PC-9 (cell line): ENCODE measurements at places on chromosomes 13 and 19.
A peak's percentile ranks its signal among the peaks of the same experiment; 100 is the strongest.

GRCh38 chr13:62704875-62705274 lies 1289.2 kb upstream of the PCDH20 start:
- DNase-seq, result no peak

GRCh38 chr13:99009987-99010551 lies 32.2 kb upstream of the DOCK9 start:
- DNase-seq, result no peak

DNA sequence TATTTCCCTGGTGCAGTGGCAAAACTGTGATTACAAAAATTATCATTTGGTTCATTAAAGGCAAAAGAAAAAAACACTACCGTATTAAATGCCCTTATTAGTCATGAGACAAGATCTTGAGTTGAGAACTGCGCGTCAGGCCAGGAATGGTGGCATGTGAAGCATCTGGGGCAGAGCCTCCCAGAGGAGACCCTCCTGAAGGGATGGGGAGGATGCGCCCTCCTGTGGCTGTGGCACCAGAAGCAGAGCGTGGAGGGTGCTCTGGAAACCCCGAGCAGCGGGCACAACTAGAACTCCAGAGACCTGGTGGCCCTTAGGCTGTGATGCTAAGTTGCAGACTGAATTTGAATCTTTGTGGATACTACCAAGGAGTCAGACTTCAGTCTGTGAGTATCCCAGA lies 11.5 kb downstream of the CUL4A start:
- DNase-seq, result no peak

DNA sequence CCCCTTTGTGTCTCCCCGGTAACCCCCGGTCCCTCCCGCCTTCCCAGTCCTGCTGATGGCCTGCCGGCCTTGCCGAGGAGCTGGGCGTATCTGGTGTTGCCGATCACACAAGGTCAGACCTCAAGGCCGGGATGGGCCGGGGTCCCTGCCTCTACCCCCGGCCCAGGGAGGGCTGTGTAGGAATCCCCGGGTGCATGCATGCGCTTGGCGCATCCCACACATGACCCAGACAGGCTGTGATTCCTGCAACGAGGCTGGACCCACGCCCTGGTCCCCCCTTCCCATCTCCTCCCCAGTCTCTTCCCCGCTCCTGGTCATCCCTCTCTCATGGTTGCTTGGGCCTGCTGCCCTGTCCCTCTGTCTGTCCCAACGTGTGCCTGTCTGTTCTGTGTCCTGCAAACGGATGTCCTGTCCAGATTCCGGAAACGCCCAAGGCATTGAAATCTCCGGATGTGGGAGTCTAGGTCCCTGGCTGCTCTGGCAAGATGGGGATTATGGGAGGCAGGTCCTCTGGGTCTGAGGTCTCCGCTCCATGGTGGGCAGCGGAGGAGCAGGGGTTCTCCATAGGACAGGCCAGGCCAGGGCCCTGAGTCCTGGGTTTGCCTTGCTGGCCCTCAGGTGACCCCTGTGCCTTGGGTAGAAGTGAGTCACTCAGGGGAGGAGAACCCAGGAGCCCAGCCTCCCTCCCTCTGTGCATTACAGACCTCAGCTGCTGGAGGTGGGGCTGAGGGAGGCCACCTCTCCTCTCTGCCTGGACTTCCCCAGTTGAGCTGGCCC lies 1.6 kb downstream of the PKN1 start:
- DNase-seq, result peak; percentile 90

DNA sequence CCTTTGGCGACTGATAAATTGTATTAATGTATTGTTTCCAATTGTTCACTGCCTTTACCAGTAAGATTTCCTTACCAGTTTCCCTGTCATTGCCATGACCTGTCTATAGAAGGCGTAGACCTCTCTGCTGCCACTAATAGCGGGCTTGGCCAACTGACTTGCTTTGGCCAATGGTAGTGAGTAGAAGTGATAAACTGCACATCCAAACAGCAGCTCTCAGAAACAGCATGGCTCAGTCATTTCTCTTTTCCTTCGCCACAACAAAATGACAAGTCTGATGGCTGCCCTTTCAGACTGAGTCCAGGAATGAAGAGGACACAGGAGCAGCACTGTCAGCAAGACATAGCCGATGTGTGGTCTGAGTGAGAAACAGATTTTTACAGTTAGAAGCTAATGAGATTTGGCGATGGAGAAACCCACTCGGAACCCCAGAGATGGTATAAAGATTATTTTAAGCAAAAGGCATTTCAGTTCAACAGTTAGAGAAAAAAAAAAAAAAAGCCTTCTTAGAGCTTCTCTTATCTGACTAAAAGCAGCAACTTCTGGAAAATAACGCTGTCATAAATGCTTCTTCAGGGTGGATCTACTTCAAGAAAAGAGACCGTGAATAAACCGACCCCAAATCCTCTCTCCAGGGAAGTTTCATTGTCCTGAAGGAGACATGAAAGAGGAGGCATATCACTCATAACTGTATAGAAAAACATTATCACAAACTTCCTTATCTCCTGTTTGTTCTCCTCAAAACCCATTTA lies 42.0 kb upstream of the TM9SF2 start:
- DNase-seq, result no peak

DNA sequence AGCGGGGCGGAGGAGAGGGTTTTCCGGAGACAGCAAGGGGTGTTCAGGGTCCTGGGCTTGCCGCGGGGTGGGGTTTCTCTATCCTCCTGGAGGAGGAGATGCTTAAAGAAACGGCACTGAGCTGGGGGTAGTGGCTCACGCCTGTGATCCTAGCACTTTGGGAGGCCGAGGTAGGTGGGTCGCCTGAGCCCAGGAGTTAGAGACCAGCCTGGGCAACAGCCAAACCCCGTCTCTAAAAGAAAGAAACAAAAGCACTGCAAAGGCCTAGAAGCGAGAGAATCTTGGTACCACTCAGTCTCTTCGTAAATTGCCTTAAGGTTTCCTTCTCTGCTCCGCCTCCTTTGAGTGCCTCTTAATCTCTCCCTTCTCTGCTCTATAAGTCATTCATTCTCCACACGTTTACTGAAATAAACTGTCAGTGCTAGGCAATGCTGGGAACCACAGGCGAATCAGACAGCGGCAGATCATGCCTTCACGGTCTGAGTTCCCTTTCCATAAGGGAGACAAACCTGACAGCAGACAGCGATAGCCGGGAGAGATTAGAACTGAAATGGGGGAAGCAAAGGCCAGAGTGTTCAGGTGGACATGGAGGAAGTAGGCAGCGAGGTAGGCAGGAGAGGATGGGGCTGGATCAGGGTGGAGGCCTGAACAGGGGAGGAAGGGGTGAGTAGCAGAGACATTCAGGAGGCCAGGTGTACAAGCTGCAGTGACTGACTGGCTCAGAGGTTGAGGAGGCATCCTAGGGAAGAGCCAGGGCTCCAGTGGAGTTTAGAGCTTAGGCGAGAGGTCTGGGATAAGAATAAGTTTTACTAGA lies 580 bp downstream of the EIF3K start:
- no peak for DNase-seq

- peak; percentile 49 for DNase-seq
Measured at GRCh38 chr13:108944760-108945159, 315.3 kb downstream of the MYO16 start.

GRCh38 chr19:6528544-6529121 lies 2.2 kb upstream of the TNFSF9 start:
- DNase-seq, result no peak

GRCh38 chr13:47146136-47146535 lies 249.3 kb upstream of the HTR2A start:
- DNase-seq, result no peak

DNA sequence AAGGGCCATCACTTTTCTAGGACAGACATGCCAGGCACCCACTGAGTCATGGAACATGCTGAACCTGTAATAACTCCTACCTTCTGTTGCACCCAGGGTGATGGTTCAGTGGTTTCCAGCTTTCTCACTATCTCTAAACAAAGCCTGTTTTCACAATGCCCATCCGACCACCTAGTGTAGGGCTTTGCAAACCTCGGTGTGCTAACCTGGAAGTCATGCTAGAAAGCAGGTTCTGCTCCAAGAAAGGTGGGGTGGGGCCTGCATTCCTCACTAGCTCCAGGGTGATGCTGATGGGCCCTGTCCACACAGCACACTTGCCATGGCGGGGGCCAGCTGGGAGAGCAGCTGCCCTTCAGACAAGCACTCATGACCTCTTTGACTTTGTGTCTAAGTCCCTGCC lies 43.4 kb downstream of the COL4A2 start:
- no peak for DNase-seq

DNA sequence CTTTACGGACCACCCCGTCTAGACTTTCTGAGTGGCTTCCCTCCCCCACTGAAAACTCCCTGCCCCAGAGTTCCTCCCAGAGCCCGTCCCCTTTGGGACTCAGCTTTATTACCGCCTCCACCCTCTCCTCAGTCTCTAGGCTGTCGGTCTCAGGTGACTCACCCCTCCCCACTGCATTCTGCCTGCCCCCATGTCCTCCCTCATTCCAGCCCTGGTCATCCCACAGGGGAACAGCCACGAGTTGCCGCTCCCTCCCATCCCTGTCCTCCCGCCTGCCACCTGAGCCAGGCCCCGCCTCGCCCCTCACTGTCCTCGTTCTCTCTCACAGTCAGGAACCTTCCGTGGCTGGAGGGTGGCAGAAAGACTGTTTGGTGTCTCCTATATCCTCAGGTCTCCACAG lies 57.3 kb downstream of the SMARCA4 start:
- DNase-seq, result peak; percentile 86

- DNase-seq, result no peak
Measured at GRCh38 chr19:40424637-40425449, 949 bp downstream of the SERTAD1 start.

DNA sequence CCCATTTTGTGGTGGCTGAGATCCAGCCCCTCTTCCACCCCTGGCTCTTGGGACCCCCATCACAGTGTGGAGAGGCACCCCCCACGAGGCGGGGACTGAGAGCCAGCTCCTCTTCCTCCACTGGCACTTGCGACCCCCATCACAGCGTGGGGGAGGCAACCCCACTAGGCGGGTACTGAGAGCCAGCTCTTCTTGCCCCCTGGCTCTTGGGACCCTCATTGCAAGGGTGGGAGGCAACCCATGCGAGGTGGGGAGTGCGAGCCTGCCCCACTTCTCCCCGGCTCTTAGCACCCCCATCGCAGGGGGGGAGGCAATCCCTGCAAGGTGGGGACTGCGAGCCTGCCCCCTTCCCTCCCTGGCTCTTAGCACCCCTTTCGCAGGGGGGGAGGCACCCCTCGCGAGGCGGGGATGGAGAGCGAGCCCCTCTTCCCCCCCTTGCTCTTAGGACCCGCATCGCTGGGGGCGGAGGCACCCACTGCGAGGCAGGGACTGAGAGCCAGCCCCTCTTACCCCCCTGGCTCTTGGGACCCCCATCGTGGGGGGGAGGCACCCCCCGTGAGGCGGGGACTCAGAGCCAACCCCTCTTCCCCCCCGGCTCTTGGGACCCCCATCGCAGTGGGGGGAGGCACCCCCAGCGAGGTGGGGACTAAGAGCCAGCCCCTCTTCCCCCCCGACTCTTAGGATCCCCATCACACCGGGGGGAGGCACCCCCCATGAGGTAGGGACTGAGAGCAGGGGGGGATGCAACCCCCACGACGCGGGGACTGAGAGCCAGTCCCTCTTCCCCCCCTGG lies 364.6 kb upstream of the SPRY2 start:
- DNase-seq, result no peak

GRCh38 chr19:19209372-19209771 lies 2.4 kb upstream of the NCAN start:
- DNase-seq, result no peak

DNA sequence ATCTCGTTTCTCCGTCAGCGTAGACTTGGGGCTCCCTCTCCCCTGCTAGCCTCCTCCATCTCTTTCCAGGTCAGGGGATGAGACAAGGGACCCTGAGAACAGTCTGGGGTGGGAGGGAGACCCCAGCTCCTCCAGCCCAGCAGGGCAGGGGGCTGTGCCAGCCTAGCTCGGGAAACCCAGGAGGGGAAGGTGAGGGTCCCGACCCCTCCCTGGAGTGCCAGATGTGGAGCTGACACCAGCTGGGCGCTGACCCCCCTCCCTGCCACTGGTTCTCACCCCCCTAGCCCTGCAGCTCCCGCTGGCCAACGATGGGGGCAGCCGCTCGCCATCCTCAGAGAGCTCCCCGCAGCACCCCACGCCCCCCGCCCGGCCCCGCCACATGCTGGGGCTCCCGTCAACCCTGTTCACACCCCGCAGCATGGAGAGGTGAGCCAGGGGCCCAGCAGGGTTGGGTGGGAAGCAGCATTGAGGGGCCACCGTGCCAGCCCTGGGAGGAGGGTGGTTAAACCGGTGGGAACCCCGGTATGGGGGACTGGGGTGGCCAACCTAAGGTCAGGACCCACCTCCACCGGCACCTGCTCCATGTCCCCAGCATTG lies 5.1 kb upstream of the TGFBR3L start:
- DNase-seq, result no peak

DNA sequence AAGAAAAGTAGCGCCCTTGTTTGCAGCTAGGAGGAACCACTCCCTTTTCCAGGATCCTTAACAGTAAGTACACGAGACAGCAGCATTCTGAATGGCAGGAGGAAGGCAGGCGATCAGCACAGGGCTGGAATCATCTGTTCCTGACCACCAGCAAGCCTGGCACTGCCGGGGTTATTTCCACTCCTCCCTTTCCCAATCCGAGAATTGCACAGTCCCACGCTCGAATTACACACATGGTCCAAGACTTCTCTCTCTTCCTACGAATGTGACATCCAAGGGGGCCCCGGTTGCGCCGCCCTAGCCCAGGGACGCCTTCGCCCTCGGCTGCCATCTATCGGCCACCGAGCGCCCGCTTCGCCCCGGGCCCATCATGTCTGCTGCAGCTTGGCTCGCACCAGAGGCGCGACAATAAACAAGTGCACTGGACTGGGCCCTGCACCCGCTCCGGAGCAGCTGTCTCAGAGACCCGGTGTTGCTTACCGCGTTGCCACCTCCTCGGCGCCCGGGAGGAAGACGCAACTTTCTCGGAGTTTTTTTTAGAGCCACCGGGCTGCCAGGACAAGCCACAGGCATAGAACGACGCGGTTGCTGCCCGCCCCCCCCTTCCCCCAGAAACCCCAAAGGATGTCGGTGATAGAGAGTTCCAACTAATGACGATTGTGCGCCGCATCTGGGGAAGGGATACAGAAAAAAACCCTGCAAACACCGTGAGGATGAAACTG lies at the start of gene SLITRK5:
Gene SLITRK5 (plus strand): TSS at position 341 of the 722 bp plus-strand sequence. CDS start 4,018 bp downstream, outside the sequence.
- DNase-seq, result peak; percentile 55

GRCh38 chr19:41638641-41639081 lies 11.8 kb upstream of the CEACAM4 start:
- DNase-seq, result no peak

DNA sequence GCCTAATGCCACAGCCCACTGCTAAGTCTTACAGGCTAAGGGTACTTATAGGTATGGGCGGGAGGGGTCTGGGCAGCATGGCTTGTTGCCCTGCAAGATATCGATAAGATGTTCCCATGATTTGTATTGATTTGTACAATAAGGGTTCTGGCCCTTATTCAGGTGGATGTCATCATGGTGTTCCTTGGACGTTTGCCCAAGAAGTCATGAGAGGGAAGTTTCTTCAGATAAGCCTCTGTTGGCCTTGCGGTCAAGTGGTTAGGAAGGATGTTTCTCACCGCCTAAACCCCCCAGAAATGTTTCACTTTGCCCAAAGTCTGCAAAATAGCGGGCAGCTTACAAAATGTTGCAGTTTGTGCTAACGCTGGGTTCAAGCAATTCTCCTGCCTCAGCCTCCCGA lies 7.3 kb downstream of the PARP4 start:
- no peak for DNase-seq
